Stimulated activated CD8-positive, alpha-beta memory T cell treated with anti-CD3 and anti-CD28 coated beads, Interleukin-7, amount 100 ng/mL, for 1 hour (primary cell): ENCODE measurements at places on chromosomes 4 and X.

DNA sequence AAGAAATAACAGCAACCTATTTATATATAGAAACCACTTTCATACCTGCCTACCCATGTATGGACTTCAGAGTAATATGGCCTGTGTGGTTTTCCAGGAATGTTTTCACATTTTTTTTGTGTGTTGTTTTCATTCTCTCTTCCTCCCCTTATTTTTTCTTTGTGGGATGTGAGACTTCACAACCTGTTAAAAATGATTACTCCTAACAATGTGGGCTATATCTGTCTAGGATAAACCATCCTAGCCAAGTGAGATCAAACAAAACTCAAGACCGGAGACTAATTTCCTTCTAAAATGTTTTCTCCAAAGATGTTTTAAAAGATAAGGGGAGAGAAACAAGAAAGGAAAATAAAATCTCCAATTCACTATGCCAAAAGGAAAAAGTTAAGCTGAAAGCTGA lies 106.1 kb upstream of the DIPK2B start:
- DNase-seq, result no peak

- no peak for DNase-seq
These were observed 60.3 kb downstream of the DLG3 start for GRCh38 chrX:70504772-70505450.

GRCh38 chrX:130094696-130095095 lies 15.6 kb downstream of the ELF4 start:
- no peak for DNase-seq

- DNase-seq, result no peak
These were observed 168.7 kb upstream of the GALNTL6 start for GRCh38 chr4:171644430-171645057.

DNA sequence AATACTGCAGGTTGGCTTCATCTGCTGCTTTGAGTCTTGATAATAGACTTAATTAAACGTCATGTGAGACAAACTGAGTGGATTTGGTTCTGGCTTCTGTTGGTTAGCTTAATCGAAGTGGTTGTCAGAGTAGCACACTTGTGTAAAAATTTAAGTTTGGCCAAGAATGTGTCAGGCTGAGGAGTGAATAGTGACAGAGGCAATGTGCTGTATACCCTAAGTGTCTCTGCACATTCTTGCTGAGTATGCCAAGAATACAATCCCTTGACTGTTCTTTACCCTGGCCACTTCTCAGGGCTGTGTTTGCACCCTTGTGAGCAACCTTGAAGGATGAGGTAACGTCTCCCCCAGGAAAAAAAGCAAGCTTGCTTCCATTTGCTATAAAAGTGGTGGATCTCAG lies 14.9 kb downstream of the RPS3A start:
- no peak for DNase-seq

GRCh38 chrX:6645216-6645615 lies 110.3 kb upstream of the VCX3A start:
- no peak for DNase-seq

DNA sequence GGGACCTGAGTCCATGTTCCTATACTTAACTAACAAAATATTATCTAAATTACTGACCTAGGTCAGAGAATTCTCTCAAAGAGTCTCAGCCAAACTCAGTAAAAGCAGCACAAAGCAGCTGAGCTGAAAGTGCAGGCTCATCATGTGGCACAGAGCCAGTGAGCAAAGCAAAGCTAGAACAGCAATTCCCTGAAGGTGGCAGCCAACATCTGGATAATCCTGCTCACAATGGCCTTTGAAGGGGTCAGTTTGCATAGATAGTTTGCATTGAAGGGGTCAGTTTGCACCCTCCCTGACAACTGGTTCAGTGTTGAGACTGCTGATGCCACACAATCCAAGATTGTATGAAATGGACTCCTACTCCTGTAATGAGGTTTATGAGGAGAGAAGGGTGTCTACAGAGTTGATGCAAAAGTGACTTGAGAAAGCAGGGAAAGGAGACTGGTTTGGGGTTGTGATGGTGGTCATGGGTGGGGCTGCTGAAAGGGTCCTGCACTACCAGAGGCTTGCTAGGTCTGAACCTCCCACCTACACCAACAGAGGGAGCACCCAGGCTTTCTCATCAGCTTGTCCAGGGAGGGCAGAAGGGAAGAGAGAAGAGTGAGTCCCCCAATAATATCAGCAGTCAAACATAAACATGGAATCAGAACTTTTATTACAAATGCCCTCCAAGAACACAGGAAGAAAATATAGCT lies 39.7 kb downstream of the TRIM61 start:
- no peak for DNase-seq

DNA sequence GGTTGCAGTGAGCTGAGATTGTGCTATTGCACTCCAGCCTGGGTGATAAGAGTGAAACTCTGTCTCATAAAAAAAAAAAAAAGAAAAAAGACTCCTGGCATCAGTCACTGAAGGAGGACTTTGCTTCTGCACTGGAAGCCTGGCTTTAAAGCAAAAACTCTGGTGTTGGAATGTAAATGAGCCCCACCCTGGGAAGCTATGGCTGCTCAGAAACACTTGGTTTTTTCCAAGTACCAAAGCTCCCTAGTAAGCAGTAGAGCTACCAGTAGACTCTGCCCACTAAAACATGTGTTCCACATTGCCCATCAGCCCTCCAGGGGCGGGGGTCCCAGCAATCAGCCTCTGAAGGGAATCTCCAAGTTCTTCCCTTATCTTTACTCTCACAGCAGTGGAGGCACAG lies 154.4 kb downstream of the SHROOM3 start:
- no peak for DNase-seq

DNA sequence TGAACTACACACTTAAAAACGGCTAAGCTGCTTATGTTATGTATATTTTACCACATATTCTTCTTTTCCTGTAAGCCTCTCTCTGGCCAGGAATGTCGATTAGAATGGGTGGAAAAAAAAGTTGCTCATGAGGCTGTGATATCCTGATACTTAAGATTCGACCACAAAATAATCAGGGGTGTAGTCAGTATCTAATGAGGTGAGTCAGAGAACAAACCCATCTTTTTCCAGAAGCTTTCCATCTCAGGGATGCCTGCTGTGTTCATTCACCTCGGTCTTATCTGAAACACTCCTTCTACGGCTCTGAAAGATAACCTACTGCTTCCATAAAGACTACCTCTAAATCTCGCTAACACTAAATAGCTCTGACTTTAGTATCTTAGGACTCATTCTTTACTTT lies 142.7 kb upstream of the MAP3K15 start:
- DNase-seq, result no peak

- no peak for DNase-seq
These were observed 26.1 kb upstream of the FAT1 start for GRCh38 chr4:186749611-186750281.

DNA sequence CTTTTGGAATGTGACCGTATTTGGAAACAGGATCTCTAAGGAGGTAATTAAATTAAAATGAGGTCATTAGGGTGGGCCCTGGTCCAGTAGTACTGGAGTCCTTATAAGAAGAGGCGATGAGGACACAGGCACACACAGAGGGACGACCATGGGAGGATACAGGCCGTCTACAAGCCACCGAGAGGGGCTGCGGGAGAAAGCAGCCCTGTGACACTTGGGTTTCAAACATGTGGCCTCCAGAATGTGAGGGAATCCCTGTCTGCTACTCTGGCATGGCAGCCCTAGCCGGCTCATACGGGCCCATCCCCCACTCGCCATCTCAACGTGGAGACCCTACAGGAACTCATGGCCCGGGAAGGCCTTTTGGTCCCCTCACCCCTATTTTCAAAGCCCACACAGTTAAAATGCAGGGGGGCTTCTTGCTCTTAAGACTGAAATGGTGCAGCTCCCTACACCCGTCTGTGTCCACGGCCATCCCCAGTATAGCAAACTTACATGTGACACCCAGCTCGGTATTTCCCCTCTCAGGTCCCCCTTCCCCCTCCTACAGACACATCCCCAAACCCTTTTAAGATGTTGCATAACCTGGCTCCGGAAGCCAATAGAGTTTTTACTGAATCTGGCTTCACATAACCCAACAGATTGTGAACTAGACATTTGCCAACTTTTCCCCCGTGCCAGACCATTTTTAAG lies 124.1 kb upstream of the TBL1X start:
- no peak for DNase-seq

- DNase-seq, result no peak
These were observed 151.6 kb upstream of the ZC4H2 start for GRCh38 chrX:65127842-65128241.

DNA sequence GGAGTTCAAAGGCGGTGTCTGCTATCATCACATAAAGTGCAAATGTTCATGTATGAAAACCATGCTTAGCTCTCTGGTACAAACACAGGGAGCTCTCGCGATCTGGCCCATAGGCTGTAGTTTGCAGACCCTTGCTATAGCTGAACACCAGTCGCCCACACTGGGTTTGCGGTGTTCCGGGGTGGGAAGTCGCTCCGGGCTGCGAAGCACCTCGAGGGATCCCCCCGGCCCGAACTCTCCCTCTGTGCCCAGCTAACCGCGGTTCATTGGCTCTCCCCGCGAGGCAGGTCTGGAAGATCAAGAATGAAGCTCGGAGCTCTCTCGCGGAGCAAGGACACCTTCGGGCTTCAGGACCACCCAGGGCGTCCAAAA lies 341 bp upstream of the PRPS2 start:
- no peak for DNase-seq

DNA sequence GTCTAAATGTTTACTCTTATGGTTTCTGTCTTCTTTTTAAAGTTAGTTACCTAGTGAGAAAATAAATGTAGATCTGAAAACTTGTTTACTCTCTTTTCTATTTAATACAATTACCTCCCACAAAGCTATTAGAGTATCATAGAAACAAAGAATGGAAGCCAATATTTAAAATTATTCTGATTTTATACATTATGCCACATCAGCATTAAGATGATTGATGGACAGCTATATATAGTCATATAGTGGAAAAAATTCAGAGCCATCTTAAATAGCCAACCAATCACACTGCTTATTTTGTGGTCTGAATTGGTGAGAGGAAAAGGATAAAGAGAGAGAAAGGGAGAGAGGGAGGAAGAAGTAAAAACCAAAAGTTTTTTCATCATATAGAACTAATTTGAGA lies 1101.8 kb downstream of the PCDH19 start:
- DNase-seq, result no peak

- no peak for DNase-seq
These were observed 211.7 kb downstream of the SLC4A4 start for GRCh38 chr4:71550220-71551165.

DNA sequence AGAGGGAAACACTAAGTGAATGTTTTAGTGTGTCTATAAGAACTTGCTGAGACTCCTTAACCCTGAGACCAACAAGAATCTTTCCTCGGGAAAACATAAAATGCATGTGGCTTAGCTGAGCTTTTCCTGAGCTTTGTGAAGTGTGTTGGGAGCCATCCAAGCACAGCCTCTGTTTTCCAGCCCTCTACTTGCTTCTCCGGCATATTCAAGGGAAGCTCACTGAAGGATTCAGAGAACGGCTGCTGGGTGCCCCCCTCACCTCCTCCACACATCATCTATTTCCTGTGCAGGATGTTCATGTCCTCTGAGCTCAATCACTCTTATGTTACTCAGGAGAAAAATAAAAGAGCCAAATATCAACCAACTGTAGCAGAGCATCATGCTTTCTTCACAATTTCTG lies 492.1 kb downstream of the IL15 start:
- DNase-seq, result no peak

DNA sequence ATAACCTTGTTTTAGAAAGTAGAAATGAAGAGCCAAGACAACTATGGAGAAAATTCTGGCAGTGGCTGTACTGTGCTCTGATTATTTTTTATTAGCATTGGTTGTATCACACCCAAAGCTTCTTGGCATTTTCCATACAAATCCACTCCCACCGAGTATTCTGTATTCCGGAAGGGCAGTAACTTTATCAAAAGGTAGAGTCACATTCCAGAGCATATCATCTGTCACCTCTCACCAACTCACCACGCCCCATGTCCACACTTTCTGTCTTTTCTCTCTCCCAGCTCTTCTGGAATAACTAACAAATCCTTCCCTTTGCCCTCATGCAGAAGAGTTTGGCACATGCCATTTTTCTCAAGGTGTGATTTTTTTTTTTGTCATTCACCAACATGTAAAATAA lies 52.7 kb downstream of the CORIN start:
- DNase-seq, result no peak

DNA sequence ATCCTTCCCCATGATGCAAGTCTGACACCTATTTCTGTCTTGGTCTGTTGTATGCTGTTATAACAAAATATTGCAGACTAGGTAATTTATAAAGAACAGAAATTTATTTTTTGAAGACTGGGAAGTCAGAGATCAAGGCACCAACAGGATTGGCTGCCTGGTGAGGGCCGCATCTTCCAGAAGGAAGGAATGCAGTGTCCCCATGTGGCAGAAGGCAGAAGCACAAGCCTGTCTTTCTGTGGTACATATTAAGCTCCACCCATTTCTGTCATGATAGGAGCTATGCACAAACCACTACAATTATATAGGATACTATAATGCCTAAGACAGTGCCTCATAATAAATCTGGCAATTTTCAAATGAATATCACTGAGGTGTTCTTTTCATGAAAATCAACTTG lies 502.3 kb upstream of the DIAPH2 start:
- DNase-seq, result no peak

DNA sequence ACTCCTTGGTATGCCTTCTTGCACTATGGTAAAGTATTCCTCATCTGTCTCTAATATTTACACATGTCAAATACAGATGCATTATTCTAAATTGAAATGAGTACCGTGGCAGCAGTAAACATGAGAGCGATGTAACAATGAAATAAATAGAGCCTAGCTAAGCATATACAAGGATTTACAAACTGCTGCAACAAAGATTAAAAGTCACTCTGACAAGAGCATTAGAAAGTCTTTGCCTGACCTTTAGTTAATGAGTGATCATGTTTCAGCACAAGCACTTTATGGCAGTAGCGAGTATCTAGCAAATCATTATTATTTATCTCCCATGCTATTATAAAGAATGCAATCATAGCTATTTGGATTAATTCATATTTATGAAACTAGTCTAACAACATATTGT lies 547.0 kb upstream of the NDST4 start:
- DNase-seq, result no peak

GRCh38 chrX:152943826-152944225 lies 46.0 kb downstream of the ZNF185 start:
- DNase-seq, result no peak

GRCh38 chr4:4865705-4866123 lies 6.2 kb downstream of the MSX1 start:
- DNase-seq, result no peak

DNA sequence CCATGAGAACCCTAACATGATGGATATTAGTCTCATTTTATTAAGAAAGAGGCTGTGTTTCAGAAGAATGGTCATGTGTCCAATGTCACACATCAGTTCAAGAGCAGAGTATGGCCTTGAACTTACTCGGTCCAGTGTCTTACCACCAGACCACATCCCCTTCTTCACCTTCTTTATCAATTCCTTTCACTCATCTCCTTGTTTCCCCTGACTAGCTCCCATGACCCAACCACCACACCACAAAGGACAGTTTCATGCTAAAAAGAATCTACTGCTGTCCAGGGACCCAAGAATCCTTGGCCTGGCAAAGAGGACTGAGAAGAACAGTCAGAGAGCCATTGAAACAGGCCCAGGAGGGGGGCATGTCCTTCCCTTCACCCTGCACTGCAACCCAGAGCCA lies 33.6 kb upstream of the MSN start:
- DNase-seq, result no peak
